ENCODE measurements at places on chromosomes 2 and 18. TPM values are rescaled to one million over a fixed set of nuclear protein-coding genes. Genes with fewer than 3 reads are reported as not detected.

GRCh38 chr2:86027196-86027921 lies 78.3 kb downstream of the POLR1A start:
- DNase-seq: no peak

GRCh38 chr2:112884869-112885505 lies 26.0 kb upstream of the IL37 start:
- DNase-seq: peak; percentile 65

Gene IL1F10
- not detected for total RNA-seq

Gene TP53I3
- 5.2 TPM for total RNA-seq
